ENCODE measurements at places on chromosomes 12 and 14. TPM values are rescaled to one million over a fixed set of nuclear protein-coding genes. Genes with fewer than 3 reads are reported as not detected.
A peak's percentile ranks its signal among the peaks of the same experiment; 100 is the strongest.

Gene TMEM132D
- total RNA-seq: 0.09 TPM

DNA sequence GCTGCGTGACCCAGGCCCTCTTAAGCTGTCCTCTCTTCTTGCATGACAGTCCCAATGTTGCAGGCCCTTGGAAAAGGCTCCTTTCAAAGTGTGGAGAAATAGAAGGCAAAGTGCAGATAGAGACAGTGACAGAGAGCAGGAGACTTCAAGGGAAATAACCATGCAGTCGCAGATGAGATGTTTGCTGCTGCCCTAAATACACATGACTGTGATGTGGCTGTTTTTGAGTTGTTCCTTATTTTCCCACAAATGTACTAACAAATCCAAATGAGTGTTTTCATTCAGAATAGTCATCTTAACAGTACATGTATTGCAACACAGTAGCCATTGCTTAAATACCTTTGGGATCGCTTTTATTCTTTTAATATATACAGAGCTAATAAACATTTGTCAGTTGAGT, 101.6 kb downstream of the SLC15A5 start:
- no peak for DNase-seq

DNA sequence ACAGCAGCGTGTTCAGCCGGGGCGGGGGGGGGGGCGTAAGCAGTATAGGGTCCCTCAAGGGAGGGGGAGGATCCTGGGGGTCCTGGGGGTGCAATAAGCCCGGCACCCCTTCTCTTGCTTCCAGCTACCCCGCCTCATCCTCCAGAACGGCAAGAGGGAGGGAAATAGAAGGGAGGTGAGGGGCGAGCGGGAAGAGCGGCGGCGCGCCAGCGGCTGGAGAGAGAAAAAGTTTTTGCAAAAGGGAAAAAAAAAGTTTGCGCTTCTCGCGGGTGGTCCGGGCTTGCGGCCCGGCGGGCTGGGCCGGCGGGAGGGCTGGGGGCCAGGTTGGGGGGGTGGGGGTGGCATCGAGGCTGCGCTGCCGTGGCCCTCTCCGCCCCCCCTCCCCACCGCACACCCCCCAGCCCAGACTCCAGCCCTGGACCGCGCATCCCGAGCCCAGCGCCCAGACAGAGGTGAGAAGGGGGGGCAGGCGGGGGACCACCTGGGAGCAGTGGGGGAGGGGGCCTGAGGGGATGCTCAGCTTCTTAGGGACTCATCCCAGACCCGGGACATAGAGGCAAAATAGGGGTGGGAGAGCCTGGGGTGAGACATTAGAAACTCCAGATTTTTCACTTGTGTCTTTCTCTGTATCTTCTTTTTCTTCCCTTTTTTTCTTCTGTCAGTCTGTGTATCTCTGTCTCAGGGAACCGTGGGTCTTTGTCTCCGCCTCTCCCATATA, at the start of gene GLI1:
Gene GLI1 (plus strand): TSS at position 36 of the 718 bp plus-strand sequence. CDS start 3,907 bp downstream, outside the sequence.
- DNase-seq: peak; percentile 59

Gene JAG2
- total RNA-seq: 5.6 TPM

DNA sequence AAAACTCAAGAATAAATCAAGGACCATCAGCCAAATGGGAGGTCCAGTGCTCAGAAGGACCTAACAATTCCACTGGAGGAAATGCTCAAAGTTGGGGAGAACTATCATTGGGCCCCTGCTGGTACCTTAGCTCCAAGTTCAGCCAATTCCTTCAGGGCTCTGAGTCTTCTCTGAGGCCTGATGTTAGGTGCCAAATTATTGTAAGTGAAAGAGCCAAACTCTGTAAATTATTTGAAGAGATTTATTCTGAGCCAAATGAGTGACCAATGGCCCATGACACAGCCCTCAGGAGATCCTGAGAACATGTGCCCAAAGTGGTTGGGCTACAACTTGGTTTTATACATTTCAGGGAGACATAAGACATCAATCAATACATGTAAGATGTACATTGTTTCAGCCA, 8.2 kb upstream of the TMEM263 start:
- DNase-seq: no peak

Gene CCDC197
- total RNA-seq: not detected

Gene IQSEC3
- 2.3 TPM for total RNA-seq

DNA sequence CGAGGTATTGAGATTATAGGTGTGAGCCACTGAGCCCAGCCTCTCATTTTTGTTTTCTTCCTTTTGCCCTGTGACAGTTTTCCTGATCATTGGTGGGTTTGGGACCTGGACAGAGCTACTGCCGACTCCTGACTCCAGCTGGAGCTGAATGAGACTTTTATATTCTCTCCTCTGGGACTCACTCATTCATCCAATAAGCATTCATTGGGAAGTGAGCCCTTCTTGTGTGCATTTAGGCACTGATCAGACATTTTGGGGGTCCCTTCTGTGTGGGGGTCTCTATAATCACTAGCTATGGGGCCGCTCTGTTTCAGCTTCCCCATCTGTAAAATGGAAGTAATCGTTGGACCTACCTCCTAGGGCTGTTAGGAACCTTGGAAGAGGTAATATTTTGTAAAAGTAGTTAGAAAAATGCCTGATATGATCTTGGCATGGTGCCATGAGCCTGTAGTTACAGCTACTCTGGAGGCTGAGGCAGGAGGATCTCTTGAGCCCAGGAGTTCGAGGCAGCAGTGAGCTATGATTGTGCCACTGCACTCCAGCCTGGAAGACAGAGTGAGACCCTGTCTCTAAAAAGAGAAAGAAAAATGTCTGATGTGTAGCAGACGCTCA, 7.2 kb downstream of the SH2B3 start:
- DNase-seq: no peak

DNA sequence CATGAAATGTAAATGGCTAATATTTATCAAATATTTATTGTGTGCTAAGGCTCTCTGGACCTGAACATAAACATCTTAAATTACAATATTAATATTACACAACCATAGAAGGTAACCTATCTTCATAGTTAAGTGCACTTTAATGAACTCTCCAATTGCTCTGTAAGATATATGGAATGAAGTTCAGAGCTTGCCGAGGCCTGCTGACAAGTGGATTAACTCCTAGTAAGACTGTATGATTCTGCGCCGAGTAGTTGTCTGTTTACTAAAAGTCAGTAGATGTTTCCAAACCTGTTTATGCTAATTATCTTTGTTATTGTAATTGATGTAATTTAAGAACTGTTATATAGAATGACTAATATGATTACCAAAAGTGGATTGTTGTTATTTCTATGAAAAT, 77.2 kb downstream of the PTPRR start:
- DNase-seq: no peak

- no peak for DNase-seq
Observed at GRCh38 chr14:77582511-77582910, 33.9 kb downstream of the SPTLC2 start.

Gene RD3L
- not detected for total RNA-seq

DNA sequence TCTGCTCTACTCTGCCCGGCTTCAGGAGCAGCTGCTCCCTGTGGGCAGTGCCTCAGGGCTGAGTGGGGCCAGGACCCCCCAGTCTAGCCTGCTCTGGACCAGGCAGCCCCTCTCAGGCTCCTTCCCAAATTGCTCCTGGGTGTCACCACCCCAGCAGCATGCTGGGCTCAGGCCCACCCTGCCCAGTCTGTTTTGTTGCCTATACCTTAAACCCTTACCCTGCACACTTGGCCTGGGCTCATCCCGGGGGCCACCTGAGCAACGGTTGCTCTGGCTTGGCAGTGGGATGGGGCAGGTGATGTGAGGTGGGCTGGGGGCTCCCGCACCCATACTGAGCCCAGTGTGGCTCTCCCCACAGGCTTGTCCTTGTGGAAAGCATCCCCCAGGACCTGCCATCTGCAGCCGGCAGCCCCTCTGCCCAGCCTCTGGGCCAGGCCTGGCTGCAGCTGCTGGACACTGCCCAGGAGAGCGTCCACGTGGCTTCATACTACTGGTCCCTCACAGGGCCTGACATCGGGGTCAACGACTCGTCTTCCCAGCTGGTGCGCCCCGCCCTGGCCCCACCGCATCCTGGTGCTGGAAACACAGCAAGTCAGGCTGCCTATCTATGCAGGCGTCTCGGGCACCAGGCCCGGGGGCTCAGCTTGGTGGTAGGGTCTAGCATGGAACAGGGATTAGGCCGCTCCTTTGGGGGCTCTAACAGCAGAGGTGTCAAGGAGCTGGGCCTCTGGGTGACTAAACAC, 3.9 kb downstream of the PLD4 start:
- DNase-seq: no peak

- DNase-seq: no peak
Observed at GRCh38 chr12:103879048-103879692, 38.1 kb upstream of the NT5DC3 start.

DNA sequence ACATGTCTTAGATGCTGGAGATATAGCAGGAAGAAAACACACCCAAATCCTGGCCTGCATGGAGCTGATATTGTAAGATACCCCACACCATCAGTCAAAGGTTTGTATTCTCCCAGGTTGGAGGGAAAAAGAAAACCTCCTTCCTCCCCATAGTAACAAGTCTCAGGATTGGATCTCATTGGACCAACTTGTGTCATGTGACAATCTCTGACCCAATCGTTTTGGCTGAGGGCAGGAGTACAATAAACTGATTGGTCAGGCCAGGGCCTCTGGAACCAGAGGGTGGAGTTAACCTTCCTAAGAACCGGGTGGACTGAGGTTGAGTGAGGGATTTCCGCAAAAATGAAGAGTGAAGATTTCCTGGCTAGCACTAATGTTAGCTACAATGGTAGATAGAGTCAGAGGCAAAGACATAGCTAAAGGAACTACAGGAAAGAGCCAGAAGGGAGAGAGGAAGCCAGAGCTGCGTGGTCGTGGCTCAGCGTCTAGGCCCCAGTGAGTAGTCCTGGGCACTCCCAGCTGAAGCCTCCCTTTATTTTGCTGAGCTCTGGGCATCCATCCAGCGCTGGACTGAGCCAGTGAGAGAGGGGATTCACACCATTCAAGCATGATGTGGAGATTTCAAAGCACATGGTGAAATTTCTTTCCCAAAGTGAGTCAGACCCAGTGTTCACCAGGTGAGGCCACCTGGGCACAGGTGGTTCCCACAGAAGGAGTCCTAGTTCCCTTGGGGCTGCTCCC, 219.9 kb downstream of the AACS start:
- no peak for DNase-seq

DNA sequence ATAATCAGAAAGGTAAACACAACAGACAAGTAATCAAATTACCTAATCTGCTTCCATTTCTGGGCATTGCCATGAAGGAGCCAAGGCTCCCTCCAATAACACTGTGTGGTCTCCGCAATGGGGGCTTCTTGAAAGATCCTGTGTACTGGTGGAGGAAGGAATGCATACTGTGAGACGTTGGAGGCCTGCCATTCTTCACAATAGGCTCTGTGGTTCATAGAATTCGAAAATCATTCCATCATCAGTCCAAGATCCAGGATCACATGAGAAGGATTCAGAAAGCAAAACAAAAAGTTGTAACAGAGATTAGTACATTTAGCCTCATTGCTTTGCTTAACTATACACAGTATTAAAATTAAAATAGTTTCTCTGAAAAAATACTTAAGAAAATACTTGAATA, 76.3 kb downstream of the CDK17 start:
- DNase-seq: no peak

Gene OR4E2
- total RNA-seq: not detected

DNA sequence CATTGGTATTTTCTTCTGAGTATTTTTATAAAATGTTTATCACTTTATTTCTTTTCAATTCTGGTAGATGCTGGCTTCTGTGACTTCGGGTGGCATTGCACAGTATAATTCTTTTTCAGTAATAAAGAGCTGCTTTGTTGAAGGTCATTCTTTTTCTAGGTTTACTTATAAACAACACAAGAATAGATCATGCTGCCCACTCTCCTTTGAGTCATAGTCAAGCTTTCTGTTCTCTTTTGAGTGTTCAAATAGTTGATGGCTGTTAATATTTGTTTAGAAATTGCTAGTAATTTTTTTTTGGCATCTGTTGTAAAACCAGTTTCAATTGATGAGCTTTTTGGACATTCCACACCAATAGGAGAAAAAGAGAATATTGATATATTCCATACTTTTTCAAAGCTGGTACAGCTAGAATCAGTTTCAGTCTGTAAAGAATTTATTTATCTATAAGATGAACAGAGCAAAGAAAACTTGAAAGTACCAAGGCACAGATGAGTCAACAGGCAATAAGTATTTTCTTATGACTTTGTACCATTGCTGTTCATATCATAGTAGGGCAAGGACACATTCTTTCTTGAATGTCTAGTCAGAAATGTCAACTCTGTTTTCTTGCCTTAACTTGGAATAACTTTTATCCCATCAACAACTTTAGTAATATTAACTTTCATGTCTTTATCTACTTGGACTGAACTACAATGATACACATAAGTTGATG, 513.0 kb upstream of the SEL1L start:
- no peak for DNase-seq

Gene TSPAN9
- 8.5 TPM for total RNA-seq

Gene SRRM4
- total RNA-seq: not detected

DNA sequence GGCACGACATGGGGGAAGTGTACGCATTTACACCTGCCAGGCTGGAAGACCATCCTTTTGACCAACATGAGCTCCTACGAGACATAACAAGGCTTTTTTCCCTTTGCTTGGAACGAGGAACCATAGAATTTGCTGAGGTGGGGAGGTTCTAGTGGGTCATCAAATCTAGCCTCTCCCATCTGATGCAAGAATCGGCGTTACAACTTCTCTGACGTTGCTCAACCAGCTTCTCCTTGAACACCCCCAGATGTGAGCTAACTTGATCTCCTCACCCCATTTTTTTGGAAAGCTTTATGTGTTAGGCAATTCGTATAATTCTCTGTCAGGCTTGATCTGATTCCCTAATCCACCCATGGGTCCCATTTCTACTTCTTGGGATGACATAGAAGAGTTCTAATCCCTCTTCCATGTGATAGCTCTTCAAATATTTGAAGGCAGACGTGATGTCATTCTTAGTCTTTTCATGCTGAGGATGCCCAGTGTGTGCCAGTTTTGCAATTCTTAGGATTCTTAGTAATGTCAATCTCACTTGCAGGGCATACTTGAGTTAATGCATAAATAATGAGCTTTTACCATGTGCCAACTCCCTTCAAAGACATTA, 163.6 kb upstream of the PARP11 start:
- no peak for DNase-seq

DNA sequence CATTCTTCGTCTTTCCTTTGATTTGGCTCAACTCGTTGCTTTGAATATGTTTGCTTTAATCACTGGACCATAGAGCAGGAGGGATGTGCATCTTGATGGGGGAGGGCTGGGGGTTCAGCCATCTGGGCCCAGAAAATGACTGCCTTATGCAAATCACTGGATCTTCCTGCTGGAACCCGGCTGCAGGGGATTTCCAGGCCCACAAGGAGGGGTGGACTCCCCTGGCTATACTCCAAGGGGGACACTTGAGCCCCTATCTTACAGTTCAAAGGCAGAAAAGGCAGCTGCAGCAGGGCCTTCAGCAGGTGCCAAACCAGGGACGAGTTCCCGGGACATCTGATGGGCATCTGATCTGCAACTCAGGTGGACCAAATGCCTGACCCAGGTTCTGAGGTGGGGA, 122.5 kb downstream of the DICER1 start:
- DNase-seq: no peak

- DNase-seq: no peak
Observed at GRCh38 chr14:32473464-32473855, 144.4 kb downstream of the AKAP6 start.

Gene CLEC7A
- 3.1 TPM for total RNA-seq

GRCh38 chr14:104794631-104794992, 936 bp downstream of the AKT1 start:
- DNase-seq: no peak

- DNase-seq: no peak
Observed at GRCh38 chr12:66044731-66045130, 85.8 kb downstream of the LLPH start.

Gene RASSF9
- total RNA-seq: 1.1 TPM

- DNase-seq: no peak
Observed at GRCh38 chr14:94292526-94292871, 569 bp downstream of the SERPINA10 start.

Gene SLC5A8
- 0.07 TPM for total RNA-seq

- no peak for DNase-seq
Observed at GRCh38 chr12:26273811-26274210, 78.4 kb downstream of the SSPN start.

Data from mucosa of descending colon (tissue), 3 donors.